ENCODE measurements at places on chromosomes 6 and 20.

GRCh38 chr6:108872141-108872557 lies 23.9 kb downstream of the ARMC2 start:
- no peak for ATAC-seq

- ATAC-seq = no peak
Measured at GRCh38 chr6:102582569-102582968, 1189.1 kb downstream of the GRIK2 start.

DNA sequence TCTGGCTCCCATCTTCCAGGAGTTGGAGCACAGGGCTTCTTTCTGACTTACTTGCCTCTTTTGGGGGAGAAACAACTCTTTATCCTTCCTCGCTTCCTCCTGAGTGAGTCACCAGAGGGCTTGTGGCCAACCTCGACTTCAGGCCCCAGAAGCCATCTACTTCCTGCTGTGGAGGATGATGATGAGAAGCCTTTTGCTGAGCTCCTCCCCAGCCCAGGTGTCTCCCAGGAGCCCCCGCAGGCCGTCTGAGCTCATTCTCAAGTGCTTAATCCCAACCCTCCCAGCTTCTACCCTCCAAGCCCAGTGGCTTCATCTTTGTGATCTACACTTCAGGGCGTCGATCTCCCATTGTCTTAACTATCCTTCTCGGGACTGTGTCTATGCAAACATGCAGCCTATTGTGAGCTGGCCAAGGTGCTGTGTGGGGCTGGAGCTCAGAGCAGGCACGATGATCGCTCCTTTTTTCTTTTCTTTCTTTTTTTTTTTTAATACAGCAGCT lies 27.9 kb downstream of the SDCBP2 start:
- ATAC-seq = peak; percentile 42

GRCh38 chr6:150806790-150807189 lies 58.7 kb upstream of the MTHFD1L start:
- ATAC-seq = no peak

DNA sequence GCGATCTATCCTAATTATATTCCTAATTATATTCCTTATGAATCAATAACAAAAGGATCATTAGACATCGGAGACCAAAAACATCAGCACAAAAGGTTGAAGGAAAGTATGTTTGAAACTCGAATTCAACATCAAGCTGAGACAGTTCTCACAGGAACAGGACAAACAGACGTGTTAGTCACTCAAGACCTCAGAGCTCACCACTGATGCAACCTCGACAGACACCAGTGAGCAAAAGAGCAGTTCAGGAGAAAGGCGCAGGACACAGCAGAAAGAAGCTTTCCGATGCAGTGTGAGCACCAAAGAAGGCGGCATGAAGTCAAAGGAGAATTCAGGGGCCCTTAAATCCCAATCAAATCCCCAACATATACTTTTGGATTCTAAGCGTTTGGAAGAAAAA lies 6.3 kb upstream of the RAMACL start:
- no peak for ATAC-seq

GRCh38 chr6:30160785-30161531 lies at the start of gene TRIM10:
TSS of gene TRIM10 (minus strand) at chr6:30161211. CDS start at chr6:30160858, 353 bp downstream.
- ATAC-seq = no peak

DNA sequence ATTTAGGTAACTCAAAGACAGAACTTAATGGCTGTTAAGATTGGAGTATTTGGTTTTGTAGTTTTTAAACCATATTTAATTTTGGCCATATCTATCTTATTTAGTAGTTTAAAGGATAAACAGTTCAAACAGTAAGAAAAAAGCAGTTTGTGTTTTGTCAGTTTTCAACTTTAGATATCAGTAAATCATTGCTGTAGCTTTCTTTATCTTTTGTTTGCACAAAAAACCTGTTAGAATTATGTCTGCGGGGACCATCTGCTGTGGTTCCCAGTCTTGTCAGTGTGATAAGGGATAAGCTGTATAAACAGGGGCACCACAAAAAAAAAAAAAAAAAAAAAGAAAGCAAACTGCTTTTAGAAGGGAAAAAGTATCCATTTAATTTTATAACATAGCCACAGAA lies 40.9 kb downstream of the CDKAL1 start:
- ATAC-seq = no peak

GRCh38 chr20:992801-993535 lies 9.1 kb downstream of the RSPO4 start:
- ATAC-seq = no peak

GRCh38 chr6:81128671-81129070 lies 623.8 kb downstream of the TENT5A start:
- ATAC-seq = no peak

DNA sequence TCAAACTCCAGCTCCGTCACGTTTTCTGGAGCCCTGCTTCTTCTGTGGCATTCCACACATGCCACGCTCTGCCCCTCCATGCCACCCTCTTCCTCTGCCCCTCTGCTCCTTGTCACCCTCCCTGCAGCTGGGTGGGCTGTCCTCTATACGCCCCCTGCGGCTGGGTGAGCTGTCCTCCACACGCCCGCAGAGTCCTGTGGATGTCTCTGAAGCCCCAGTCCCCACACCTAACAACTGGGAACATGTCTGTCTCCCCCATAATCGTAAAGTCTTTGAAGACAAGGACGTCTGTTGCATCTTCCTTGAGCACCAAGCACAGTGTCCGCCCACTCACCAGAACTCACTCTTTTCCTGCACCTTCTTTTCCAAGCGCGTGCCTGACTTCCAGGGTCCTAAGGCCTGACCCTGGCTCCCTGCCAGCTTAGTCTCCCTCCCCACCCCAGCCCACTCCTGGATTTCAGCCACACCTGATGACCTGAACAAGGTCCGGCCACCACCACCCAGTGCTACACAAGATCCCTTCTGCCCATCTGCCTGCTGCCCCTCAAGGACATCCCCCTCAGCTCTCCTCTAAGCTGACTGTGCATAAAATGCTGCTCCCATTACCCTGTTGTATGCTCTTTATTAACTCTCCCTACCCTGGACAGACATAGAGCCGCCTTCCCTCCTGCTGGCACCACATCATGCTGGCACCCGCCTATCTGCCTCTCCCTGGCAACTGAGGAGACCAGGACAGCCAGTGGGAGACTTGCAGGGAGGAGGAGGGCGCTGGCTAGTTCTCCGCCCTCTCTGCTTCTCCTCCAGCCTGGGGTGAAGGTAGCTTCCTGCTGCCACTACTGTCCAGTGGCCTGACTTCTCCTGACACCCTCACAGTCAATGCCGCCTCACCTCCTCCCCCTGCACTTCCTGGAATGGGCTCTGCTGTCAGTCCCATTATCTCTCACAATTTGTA lies 10.7 kb upstream of the PRR18 start:
- peak; percentile 49 for ATAC-seq

- ATAC-seq = peak; percentile 76
Measured at GRCh38 chr6:113122060-113122459, 735.1 kb upstream of the MARCKS start.

- ATAC-seq = no peak
Measured at GRCh38 chr20:47960769-47961541, 175.7 kb upstream of the SULF2 start.

DNA sequence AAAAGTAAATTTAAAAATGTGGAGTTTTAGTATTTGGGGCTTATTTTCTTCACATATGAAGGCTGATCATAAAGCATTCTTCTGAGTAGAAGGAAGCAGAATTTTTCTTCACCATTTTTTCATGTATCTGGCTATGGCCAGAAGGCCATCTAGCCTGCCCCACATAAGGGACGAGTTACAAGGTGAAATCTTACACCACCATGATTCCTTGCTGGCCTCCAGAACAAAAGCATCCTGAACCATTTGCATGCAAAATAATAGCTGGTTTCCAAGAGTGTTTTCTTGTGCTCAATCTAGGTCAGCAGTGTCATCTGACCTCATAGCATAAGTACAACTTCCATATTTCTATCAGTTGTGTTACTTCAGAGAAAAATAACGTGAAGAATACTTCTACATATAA lies 93.1 kb downstream of the BMP5 start:
- ATAC-seq = no peak

DNA sequence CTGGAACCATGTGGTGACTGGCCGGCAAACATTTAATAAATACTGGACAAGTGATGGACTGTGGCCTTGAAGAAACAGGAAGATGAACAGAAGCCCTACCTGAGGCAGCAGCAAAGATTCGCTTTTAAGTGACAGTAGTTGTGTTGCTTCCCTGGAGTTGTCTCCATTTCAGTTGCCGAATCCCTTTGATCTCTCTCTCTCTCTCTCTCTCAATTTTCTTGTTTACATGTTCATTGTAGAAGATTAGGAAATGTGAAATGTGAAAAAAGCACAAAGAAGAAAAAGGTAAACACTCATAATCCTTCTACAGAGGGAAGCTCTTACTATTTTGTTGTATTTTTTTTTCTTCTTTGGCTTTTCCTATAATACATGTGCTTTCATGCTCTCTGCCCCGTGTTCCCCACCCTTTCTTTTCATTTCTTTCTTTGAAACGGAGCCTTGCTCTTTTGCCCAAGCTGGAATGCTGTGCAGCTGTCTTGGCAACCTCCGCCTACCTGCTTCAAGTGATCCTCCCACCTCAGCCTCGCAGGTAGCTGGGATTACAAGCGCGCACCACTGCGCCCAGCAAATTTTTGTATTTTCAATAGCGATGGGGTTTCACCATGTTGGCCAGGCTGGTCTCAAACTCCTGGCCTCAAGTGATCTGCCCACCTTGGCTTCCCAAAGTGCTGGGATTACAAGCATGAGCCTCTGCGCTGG lies 81.5 kb downstream of the SHLD1 start:
- ATAC-seq = no peak

- no peak for ATAC-seq
Measured at GRCh38 chr6:130610303-130610702, 216.9 kb upstream of the SMLR1 start.

- ATAC-seq = no peak
Measured at GRCh38 chr6:22306741-22307466, 10.1 kb upstream of the PRL start.

DNA sequence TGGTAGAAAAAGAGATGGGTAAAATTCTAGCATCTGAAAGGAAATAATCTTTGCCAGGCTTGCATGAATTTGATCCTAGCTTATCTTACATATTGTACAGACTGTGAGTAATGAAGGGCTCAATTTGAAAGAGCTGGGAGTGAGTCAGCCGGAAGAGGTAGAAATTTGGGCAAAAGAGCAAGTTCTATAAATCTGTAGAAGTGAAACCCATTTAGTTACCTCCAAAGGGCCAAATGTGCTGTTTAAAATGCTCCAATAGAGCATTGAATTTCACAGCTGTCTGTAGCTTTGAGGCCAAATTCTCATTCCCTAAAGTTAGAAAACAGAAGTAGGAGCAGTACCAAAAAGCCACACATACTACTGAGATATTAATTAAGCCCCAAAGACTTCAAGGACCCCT lies 466.1 kb downstream of the BTBD3 start:
- ATAC-seq = no peak

- ATAC-seq = no peak
Measured at GRCh38 chr6:9257215-9257614, 821.9 kb upstream of the SLC35B3 start.

DNA sequence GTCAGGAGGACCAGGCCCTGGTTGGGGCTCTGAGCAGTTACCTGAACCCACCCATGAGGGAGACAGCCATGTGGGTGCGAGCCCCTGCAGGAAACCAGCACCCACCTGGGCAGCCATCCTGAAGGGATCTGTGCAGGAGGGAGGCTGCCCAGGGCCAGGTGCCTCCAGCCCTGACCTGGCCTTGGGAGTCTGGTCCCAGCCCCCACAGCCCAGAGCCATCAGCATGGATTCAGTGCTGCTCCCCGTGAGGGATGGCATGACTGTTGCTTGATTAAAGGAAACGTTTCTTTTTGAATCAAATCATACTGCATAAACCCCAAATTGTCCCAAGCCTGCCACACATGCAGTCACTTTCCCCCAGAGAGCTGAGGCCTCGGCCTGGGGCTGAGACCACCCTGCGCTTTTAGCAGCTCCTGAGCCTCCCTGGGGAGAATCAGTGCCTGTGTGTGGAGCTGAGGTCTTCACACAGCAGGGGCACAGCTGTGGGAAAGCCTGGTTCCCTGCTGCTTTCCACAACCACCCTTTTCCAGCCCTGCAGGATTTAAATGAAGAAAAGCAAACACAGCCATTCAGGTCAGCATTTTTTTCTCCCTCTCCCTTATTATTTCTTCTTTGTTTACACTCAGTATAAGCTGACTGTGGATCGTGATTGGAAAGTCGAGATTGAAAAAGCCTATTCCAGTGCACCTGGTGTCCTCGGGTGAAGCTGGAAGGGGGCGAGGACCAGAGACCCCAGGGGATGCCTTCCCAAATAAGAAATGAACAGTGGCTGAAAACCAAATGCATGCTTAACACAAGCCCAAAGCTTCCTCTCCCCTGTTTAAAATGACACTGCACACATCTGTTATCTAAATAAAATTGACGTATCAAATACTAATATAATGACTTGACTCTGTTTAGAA lies 283.9 kb downstream of the SMOC2 start:
- no peak for ATAC-seq

DNA sequence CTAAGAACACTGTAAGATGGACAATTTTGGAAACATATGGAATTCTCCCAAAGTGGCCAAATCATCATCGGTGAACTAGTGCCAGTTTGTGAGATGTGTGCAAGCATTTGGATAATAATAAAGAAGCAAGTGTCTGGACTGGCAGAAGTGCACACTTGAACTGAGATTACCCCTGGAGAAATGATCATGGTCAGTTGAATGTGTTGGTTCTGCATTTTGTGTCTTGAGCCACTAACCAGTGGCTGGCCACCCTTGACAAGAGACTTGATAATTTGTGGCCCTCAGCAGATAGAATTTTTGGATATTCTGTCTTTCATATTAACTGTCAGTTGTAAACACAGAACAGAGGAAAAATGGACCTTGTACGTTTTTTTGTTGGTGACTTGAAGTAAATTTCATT lies 37.4 kb downstream of the CITED2 start:
- ATAC-seq = no peak

DNA sequence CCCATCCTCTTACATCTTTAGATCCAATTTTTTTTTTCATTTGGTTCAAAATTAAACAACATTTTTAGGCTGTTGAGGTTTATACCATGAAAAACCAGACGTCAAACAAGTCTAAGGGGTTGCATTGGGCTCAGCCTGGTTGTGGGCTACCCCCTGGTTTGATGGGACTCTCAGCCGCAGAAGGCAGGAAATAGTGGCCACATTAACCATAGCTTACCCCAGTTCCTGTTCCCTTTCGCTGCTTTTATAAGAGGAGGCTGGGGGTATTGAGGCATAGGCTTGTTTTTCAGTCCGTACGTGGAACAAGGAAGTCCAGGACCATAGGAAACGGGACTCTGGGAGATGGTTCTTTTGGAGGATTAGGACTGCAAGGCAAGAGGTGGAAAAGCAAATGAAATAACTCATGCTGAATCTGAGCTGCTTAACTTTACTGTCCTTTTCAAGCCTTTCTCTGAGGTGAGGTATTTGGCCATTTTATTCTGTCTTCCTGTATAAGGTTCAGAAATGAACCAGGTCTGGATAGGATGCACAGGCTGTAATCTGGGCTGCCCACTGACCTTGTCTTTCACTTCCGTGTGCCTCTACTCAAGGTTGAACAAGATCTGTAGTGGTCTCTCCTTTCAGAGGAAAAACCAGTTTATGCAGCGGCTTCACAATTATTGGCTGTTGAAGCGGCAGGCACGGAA lies 7.7 kb downstream of the BRPF3 start:
- ATAC-seq = no peak

DNA sequence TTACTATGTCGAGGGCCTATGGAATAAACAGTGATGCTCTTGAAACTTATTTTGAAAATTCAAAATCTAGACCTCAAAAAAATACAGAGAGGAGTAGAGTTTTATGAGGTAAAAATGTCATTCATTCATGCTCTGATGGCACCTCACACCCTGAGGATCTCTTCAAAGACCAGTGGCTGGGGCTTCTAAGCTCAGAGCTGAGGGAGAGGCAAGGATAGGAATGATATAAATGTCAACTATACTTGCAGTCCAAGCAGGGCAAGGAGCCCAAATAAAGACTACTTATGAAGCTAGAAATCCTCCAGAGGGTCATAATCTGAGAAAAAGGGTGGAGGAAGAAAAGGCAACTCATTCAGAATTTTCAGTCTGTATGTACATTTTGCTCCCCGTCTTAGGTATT lies 136.7 kb upstream of the CARMIL1 start:
- no peak for ATAC-seq
